Stimulated activated CD8-positive, alpha-beta memory T cell treated with anti-CD3 and anti-CD28 coated beads, Interleukin-4, amount 100 ng/mL, for 4 hours (primary cell): ENCODE measurements at places on chromosomes 2 and 18.

GRCh38 chr2:110869472-110870446 lies 137.4 kb downstream of the ACOXL start:
- DNase-seq: no peak

GRCh38 chr2:129078548-129078947 lies 759.9 kb upstream of the HS6ST1 start:
- no peak for DNase-seq

DNA sequence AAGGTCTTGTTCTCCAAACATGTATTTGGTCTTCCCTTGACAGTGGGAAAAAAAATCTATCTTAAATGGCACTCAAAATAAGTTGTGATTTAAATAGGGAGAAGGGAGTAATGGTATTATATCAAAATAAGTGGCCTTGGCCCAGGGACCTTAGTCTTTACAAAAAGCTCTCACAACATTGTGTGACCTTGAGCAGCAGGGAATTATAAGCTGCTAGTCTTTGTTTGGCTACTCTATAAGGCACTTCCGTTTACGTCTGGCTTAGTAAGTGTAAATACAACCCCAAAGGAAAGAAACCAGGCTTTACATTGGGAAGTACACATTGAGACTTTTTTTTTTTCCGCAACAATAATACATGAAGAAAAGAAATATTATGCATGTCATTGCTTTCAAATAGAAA lies 734.0 kb upstream of the LINC00305 start:
- DNase-seq: no peak

DNA sequence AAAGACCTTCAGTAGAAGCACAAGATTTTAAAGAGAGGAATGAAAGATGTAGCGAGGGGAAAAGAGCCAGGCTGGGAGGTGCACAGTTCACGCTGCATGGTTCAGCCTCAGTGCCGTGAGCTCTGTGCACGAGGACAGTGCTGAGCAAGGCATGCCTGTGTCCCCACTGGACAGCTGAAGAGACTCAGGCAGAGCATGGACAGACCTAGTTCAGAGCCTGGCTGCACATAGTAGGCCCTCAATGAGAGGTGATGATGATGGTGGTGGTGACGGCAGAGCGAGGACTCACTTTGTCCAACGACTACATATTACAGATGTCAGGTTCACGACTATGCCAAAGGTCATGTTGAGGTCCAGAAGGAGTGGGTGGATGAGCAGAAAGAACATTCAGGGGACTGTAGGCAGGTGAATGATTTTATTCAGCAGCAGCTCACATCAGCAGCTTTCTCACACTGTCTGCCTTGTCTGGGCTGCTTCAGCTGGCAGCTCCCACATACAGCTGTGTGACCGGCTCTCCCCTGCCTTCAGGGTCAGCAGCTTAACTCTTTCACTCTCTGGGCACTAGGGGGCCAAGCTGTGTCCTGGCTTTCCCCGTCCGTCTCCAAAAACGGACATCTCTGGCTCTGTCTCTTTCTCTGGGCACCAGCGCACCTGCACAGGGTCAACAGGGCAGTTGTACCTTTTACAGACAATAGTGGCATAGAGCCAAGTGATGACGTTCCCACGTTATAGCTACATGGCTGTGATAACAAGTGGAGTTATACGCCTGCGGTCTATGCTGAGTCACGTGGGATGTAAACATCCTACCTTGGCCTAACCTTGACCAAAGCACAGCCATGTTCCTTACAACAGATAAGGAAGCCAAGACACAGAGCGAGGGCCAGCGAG lies 128.8 kb upstream of the MSH6 start:
- DNase-seq: no peak

GRCh38 chr2:128504246-128505149 lies 185.8 kb upstream of the HS6ST1 start:
- DNase-seq: no peak

- DNase-seq: no peak
These were observed 884 bp downstream of the PROM2 start for GRCh38 chr2:95275151-95275515.

DNA sequence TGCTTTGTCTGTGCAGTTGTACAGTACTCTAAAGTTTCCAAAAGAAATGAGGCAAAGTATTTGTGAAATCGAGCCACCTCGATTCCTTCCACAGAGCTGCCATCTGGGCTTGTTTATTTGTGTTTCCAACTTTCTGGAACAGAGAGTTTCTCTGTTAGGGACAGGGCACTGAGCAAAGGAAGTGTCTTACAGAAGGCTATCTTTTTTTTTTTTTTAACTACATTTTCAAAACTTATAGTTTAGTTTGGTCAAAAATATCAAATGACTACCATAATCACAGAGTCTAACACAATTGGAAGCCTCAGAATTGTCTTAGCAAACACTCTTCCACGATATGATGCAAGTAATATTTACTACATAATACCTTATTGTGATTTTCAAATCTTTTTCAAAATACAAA lies 796 bp downstream of the RFTN2 start:
- no peak for DNase-seq

GRCh38 chr2:150286730-150287362 lies 200.6 kb downstream of the RND3 start:
- no peak for DNase-seq

- DNase-seq: no peak
These were observed 223.5 kb downstream of the PIK3C3 start for GRCh38 chr18:42178376-42179080.

GRCh38 chr2:228675091-228675490 lies 493.6 kb upstream of the SPHKAP start:
- no peak for DNase-seq

GRCh38 chr2:45595721-45596435 lies 15.2 kb downstream of the SRBD1 start:
- DNase-seq: no peak

GRCh38 chr2:203685789-203686420 lies 20.5 kb upstream of the CD28 start:
- no peak for DNase-seq

- DNase-seq: no peak
These were observed 42.8 kb upstream of the INHBB start for GRCh38 chr2:120303177-120303576.

DNA sequence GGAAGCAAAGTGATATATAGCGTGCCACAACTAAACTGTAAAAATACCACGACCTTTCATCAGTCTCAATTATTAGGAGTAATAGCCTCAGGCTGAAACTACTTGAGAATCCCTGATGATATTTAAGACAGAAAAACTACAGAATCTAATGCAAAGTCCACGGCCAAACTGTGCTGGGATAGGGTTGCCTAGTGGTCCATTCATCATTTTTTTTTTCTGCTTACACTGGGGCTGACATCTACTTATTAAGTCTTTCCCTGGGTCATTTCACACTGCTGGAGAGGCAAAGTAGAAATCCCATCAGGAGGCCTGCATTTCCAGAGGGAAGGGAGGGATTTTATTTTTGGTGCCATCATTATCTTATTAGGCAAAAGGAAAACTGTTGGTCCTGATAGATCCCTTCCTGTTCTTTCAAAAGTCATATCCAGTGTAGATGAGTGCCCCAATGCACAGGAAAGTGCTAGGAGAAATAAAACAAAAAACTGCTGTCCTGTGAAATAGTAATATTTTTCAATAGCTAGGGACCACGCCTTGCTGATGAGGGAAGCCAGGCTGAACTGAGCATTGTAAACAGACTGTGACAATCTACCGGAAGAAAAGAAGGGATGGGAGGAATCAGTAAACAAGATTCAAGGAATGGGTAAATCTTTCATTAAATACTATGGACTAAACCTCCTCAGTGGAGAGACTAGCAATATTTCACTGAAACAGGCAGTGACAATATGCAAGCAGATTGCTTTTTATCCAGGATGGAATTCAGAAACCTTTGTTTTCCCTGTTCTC lies 644.3 kb downstream of the IRS1 start:
- DNase-seq: no peak

DNA sequence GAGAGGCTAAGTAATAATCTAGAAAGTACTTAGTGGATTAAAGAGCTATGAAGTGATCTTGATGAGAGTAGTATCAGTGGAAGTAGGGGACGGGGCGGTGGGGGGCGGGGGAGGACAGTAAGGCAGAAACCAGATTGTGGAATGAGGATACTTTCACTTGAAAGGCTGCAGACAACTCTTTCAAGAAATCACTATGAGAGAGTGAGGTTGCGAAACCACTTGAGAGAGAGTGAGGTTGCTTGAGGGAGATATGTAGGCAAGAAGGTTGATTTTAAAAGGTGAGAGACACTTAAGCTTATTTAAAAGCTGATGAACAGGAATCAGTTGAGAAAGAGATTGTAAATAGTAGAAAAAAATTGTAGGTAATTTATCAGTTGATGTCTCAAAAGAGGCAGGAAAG lies 3.8 kb downstream of the ZNF397 start:
- DNase-seq: no peak

GRCh38 chr2:159095813-159096212 lies 127.4 kb downstream of the TANC1 start:
- DNase-seq: no peak

GRCh38 chr2:180141600-180141999 lies 134.5 kb upstream of the CWC22 start:
- DNase-seq: no peak

GRCh38 chr18:52342456-52342855 lies 2.5 kb downstream of the DCC start:
- no peak for DNase-seq

DNA sequence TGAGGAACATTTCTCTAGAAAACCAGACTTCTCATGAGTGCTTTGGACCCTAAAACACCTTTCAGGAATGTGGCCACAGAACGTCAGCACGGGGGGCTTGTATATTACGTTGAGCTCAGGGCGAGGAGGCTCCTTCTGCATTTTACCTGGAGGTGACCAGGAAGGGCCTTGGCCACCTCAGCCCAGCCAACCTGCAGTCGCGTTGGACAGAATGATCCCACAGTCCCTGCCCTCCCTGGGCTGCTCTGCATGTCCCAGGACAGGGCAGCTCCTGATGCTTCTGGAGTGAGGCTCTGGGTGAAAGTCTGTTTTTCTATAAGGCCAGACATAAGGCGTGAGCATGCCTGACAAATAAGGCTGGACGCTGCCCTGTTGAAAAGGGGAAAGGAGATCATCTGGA lies 121.9 kb downstream of the NDUFA10 start:
- no peak for DNase-seq

DNA sequence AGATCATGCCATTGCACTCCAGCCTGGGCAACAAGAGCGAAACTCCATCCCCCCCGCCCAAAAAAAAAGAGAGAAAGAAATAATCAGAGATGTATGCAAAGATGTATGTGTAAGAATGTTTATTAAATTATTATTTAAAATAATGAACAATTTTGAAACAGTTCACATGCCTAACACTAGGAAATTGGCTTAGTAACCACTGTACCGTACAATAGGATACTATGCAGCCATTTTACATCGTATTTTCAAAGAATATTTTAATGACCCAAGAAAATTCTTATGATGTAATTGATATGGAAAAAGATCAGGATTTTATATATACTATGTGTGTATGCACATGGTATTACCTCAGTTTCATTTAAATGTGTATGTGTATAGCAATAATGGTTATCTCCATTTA lies 190.5 kb downstream of the ZFP36L2 start:
- DNase-seq: no peak

DNA sequence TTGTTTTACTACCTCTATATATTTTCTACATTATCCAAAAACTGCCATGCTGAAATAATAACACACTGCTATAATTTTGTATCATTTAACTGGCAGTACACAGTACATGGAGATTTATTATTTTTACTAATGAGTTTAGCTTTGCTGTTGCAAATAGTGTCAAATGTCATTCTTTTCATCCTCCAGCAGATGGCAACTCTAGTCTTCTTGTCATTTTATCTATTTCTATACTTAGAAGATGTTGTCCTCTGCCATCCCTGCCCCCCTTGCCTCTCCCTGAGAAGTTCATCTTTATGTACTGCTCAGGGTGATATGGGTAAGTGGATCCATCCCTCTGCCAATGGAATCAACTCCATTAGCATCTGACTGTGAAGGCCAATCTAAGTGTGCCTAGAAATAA lies 21.7 kb upstream of the LRRTM1 start:
- no peak for DNase-seq

DNA sequence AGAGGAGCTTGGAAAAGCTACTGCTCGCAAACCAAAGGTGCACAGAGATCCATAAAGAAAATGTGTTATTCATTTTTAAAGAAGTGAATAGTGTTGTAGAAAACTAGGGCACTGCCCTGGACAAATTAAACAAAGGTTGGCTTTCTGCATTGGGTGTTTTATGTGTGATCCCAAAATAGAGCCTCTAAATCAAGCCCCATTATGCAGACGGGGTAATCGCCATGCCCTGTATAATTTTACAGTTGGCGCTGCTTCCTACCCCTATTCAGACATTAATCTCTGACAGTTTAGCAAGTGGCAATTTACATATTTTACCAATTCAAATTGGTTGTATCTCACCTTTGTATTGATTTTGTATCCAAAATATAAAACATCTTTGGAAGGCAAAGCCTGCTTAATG lies 109.1 kb downstream of the PID1 start:
- no peak for DNase-seq

DNA sequence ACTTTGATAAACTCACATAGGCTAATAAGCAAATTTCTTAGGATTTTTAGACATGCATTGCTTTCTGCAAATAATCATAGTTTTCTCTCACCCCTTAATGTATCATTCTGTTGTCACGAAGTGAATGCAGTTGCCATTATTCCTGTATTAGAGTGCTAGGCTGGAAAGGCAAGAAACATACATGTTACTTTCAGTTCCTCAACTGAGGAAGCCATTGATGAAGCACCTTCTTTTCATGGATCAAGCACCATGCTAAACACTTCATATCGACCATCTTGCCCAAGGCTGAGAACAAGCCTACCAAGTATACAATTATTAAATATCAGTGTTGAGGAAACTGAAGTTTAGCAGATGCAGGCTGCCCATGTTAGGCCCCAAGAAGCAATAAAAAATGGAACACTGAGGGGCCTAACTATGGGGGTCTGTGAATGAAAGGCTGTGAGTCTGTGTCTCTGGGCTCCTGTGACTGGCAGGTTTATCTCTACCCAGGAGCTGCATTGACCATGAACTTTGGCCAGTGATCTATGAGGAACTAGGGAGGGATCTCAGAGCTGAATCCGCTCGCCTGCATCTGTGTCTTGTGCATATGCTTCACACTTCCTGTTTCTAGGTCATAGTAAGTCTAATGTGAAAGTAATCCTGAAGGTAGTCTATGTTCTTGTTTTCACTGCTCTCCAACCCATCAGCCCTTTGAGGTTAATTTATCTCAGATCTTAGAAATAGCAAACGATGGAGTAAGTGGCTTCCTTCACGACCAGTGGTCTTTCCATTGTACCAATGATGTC lies 16.0 kb upstream of the TSPYL6 start:
- no peak for DNase-seq

- peak; percentile 81 for DNase-seq
These were observed 5.8 kb downstream of the PRLH start for GRCh38 chr2:237572021-237572741.

DNA sequence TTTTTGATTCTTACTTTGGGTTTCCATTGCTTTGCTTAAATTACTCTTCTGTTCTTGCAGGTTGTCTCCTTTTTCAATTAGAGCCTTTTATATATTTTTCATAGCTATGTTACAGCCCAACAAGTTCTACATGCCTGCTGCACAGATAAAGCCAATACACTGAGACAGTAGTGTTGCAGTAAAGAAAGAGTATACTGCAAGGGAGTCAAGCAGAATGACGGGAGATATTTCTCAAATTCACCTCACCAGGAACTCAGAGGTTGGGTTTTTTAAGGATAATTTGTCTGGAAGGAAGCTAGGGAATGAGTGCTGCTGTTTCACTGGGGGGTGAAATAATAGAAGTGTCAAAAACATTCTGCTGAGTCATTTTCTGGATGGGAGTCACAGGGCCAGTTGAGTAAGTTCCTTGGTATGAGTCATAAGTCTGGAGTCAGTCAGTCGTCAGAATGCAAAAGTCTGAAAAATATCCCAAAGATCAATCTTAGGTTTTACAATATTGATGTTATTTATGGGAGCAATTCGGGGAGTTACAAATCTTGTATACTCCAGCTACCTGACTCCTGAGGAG lies 193.0 kb upstream of the RGPD4 start:
- DNase-seq: no peak
